ENCODE measurements at places on chromosomes 4 and X.

DNA sequence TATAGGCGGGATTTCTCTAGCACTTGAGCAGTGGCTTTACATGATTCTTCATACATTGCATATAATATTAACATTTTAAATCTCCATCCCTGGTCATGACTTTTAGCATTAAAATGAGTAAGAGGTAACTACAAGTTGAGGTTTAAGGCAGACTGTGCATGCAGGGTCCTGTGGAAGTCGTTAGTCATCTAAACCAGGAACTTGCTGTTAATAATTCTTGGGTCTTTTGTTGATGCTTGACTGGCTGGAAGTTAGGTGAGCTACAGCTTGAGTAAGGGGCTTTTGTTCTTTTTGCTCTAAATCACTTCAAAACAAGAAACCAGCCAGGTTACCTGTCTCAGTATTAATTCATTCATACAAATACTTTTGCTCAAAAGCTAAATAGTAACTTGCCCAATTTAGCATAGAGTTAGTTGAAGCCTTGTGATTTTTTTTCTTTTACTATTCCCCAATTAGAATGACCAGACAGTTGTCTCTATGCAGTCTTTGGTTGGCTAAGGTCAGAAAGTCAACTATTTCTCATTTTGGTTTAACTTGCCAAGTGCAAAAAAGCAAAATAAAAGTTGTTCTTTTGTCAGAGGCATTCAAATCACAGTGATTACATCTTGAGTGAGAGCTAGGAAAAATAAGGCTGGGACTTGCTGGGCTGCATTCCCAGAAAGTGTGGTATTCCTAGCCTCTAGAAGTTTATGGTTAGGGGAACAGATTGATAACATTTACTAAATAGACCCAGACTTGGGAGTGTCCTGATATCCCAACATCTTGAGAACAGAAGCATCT lies 516.9 kb downstream of the PDHA2 start:
- no peak for DNase-seq

- DNase-seq = no peak
Measured at GRCh38 chrX:47221756-47222155, 3.3 kb downstream of the CDK16 start.

DNA sequence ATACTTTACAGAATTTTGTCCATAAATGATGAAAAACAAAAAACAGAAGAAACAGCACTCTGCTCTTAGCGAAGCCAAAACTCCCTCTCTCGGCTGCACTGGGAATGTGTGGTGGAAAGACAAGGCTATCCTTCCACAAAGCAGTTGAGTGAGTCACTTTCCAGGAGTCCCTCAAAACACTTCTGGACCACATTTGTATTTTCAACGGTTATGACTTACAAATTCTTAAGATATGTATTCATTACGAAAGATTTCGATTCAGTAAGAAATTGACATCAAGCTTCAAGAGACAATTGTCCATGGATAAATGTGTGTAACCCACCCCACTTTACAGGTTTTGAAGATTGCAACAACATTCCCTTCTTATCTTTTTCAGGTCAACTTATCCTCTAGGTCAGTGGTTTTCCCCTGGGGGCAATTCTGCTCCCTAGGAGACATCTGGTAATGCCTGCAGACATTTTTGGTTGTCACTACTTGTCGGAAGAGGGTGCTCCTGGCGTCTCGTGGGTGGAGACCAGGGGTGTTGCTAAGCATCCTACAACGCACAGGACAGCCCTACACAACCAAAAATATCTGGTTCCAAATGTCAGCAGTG lies 66.7 kb upstream of the MTNR1A start:
- no peak for DNase-seq

DNA sequence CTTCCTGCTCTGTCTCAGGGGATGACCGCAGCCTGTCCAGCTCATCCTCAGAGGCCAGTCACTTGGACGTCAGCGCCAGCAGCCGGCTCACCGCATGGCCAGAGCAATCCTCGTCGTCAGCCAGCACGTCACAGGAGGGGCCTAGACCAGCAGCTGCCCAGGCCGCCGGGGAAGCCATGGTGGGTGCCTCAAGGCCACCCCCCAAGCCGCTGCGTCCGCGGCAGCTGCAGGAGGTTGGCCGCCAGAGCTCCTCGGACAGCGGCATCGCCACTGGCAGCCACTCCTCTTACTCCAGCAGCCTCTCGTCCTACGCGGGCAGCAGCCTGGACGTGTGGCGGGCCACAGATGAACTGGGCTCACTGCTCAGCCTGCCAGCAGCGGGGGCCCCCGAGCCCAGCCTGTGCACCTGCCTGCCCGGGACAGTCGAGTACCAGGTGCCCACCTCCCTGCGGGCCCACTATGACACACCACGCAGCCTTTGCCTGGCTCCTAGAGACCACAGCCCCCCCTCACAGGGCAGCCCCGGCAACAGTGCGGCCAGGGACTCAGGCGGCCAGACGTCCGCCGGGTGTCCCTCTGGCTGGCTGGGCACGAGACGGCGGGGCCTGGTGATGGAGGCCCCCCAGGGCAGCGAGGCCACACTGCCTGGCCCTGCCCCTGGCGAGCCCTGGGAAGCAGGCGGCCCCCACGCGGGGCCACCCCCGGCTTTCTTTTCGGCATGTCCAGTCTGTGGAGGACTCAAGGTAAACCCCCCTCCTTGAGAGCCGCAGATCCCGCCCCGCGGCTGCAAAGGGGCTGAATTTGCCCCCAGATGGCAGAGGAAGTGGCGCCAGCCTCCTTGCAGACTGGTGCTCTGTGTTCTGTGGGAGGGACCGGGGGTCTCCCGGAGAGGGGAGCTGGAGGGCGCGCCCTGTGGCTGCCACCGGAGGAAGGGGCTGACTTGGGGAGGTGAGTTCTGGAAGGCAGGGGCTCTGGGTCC lies 29.9 kb downstream of the DOK7 start:
- DNase-seq = no peak

- no peak for DNase-seq
Measured at GRCh38 chr4:18198653-18199052, 177.1 kb upstream of the LCORL start.

DNA sequence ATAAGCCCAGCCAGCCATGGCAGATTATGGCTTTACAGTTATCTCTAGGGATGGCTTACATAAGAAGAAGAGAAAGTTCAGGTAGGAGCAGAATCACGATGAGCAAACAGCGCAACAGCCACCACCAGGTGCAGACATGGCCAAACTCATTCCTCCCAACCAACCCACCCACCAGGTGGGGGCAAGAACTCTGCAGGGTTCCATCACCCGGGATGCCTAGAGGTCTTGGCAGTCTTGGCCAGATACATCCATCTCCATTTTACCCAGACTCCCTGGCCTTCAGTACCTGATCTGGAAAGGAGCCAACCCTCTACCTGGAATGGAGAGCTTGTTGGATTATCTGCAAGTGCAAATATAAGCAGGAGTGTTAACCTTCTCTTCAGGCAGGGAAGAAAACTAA lies 7.5 kb downstream of the TSC22D3 start:
- no peak for DNase-seq

GRCh38 chr4:168550064-168550766 lies 53.4 kb downstream of the PALLD start:
- no peak for DNase-seq

- DNase-seq = peak; percentile 53
Measured at GRCh38 chr4:54233697-54234496, 4.8 kb downstream of the PDGFRA start.

DNA sequence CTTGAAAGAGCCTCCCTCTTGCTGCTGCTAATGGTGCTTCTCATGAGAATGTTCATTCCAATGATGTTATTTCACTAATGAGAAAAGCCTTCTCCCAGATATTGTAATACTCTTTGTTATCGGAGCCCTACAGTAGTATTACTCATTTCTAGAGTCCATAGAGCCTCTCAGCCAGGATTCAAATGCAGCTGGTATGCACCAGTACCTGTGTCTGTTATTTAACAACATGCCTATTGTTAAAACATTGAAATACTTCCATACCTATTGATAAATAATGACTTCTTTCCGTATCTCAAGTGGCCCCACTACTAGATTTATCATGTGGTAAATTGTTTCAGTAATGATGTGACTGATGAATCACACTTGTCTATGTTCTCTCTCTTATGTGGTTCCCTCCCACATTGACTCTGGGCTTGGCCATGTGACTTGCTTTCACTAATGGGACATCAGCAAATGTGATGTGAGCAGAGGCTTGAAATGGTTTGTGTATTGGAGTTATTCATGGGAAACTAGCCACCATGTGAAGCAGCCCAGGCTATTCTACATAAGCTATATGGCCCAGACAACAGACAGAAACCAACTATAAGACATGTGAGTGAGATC lies 207.6 kb downstream of the THOC2 start:
- no peak for DNase-seq

DNA sequence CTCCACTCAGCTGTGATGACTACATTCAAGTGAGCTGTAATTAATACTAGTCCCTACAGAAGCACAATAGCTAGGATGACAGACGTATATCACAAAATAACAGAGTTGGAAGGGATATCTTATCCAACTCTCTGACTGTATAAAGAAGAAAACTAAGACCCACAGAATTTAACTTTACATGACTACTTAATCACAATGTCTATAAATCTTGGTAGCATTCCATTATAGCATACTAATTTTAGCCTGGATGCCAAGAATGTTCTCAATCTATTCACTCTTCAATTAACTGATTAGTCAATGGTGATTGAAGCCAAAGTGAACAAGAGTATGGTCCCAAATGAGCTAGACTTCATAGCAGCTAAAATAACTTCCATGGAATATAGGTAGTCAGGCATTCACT lies 31.2 kb downstream of the RPS6KA6 start:
- DNase-seq = no peak

GRCh38 chr4:138158746-138159297 lies 83.3 kb downstream of the SLC7A11 start:
- no peak for DNase-seq

DNA sequence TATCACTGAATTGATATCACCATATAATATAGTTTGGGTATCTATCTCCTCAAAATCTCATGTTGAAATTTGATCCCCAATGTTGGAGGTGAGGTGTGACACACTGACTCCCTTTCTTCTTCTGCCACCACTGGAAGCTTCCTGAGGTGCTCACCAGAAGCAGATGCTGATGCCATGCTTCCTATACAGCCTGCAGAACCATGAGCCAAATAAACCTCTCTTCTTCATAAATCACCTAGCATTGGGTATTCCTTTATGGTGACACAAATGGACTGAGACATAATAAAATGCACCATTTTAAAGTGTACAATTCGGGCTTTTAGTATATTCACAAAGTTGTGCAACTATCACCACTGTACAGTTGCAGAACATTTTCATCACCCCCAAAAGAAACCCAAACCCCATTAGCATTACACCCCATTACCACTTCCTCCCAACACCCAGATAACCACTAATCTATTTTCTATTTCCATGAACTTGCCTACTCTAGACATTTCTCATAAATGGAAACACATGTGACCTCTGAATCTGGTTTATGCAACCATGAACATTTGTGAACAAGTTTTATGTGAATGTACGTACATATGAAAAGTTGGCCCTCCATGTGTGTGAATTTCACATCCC lies 148.9 kb downstream of the OPHN1 start:
- DNase-seq = no peak

DNA sequence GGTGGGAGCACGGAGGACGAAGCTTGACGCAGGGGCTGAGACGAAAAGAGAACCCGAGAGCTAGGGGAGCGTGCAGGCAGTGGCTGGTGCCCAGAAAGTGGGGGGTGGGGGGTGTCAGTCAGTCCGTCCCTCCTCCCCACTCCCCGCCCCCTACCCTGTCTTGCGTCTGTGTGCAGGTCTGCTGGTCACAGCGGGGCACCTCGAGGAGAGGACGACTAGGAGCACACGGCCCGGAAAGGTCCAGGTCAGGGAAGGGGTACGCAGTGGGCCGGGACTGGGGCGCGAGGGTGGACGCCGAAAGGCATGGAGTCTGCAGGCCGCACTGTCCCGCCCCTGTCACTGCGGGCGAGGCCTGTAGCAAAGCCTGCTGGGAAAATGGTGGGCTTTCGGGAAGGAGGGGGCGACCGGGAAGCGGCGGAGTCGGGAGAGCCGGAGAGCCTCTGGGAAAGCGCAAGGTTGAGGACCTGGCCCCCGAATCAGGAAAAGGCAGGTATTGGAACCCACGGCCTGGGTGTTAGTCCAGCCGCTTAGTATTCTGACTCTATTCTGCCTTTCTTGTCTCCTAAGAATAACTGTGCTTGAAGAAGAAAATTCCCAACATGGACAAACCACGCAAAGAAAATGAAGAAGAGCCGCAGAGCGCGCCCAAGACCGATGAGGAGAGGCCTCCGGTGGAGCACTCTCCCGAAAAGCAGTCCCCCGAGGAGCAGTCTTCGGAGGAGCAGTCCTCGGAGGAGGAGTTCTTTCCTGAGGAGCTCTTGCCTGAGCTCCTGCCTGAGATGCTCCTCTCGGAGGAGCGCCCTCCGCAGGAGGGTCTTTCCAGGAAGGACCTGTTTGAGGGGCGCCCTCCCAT lies 769 bp downstream of the TCEAL1 start:
- peak; percentile 9 for DNase-seq

- no peak for DNase-seq
Measured at GRCh38 chr4:168685136-168685809, 188.4 kb downstream of the PALLD start.

DNA sequence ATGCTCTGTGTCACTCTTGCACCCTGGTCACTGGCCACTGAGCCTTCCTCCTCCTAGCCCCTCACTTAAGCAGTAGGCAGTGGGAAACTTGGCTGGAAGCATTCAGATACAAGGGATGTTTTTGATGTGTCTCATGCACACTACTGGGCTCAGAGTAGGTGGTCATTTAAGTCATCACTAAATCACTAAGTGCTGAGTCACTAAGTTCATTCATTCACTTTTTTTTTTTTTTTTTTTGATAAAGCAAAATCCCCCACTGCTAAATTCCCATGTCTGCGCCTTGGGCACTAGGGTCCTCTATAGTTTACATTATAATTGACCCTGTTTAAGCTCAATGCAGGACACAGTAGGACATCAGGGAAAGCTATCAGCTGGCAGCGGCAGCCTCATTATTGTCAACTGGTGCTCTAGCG lies 182.4 kb upstream of the MBNL3 start:
- no peak for DNase-seq

- DNase-seq = no peak
Measured at GRCh38 chrX:41121766-41122165, 36.5 kb downstream of the USP9X start.

DNA sequence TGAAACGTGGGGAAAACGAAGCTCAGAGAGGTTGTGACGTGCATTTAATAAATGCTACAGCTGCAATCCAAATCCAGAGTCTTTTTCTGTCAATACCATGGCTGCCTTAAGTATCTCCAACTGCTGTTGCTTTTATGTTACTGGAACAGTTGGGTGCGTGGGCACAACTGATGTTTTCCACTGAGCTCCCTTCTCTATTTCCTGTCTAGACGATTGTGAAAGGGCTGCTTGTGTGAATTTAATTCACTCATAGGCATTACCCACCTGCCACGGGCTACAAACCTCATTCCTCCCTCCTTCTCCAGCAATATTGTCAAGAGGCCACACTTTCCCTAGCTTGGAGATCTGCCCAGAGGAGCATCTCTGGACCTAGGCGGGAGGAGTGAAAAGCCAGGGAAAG lies 526.0 kb downstream of the MID1IP1 start:
- DNase-seq = no peak

All from activated T-helper 9 cell treated with anti-CD3 and anti-CD28 coated beads, Interleukin-2, amount 50 U/mL, for 16 hours (primary cell).